Stimulated activated CD8-positive, alpha-beta memory T cell treated with anti-CD3 and anti-CD28 coated beads, Interleukin-2, amount 100 ng/mL, for 1 hour (primary cell): ENCODE measurements at places on chromosomes 6 and 20.

DNA sequence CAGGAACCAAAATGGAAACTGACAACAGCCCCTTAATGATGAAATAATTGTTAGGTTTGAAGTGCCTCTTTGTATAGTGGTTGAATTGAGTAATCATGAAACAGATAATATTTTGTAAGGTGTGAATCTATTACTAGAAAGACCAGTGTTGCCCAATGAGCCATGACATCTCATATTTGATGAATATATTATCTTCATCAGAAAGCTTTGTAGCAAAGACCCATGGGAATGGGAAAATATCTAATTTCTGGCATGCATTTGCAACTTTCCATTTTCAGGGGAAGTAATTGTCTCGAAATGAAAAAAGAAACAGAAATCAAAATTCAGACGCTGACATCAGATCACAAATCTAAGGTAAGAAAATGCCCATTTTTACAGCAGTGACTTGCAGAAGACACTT, 57.3 kb upstream of the LAMP5 start:
- no peak for DNase-seq

- DNase-seq = no peak
These were observed 45.1 kb upstream of the TBC1D7 start for GRCh38 chr6:13373488-13373886.

DNA sequence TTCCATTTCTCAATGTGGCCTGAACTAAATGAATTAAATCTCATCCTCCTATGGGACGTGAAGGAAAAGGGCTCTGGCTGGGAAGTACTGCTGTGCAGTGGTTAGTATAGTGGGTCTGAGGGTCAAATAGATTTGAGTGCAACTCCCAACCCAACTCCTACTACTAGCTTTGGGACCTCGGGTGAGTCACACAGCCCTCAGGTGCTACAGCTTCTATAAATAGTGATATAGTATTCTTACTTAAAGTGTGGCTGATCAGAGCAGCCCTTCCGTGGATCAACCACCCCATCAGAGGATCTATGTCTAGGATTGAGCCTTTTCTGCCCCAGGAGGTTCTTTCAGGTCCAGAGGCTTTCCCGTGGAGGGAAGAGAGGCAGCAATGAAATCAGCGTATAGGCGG, 904 bp upstream of the UST start:
- no peak for DNase-seq

GRCh38 chr6:87110636-87111035, 15.7 kb upstream of the CGA start:
- DNase-seq = no peak

- DNase-seq = no peak
These were observed 104.3 kb downstream of the ADGRG6 start for GRCh38 chr6:142406131-142406530.

- DNase-seq = no peak
These were observed 105.5 kb downstream of the HUS1B start for GRCh38 chr6:551405-551804.

DNA sequence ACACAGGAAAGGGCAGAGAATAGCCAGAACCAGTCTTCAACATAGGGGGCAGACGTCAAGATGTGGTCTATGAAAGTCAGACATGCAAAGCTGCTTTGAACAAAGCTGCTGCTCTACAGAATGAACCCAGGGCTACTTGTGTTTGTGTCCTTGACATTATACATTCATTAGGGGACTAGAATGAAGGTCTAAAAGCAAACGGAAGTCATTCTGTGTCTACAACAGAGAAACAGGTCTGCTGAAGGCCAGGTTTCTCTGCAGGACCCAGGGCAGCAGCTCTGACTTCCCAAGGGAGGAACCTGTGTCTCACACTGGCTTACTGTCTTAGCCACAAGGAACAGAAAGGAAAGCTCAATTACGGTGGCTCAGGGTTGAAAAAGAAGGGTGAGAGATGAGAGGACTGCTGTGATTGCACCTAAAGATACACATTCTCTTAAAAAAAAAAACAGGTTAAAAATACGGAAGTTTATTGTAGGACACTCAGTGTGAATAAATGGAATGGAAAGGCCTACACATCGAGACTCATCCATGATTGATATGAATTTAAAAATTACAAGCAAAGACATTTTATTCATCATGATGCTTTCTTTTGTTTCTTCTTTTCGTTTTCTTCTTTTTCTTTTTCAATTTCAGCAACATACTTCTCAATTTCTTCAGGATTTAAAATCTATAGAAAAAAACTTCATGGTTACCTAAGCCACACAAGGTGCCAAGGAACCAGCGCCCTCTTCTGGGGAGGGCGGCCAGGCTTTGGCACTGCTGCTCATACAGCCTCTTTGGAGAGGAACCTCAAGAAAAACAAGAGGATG, 6.7 kb downstream of the PSMA7 start:
- DNase-seq = peak; percentile 44

GRCh38 chr6:138509371-138509770, 10.1 kb upstream of the NHSL1 start:
- peak; percentile 1 for DNase-seq

- no peak for DNase-seq
These were observed 34.4 kb upstream of the PMEPA1 start for GRCh38 chr20:57744206-57744605.

DNA sequence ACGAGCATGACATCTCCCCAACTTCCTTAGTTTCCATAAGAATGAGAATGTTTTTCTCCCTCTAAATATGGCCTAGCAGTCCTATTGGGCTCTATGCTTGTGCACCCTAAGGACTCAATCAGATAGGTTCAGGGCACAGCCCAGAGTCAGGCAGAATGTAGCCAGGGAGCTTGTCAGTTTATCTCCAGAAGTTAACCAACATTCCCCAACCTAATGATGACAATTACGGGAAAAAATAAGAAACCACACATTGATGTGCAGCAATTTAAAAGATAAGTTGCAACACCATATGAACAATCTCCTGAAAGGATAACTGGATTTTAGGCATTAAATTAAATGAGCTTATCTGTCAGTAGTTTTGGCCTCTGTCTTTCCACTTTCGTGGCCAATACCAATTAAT, 71.1 kb downstream of the HDDC2 start:
- no peak for DNase-seq

DNA sequence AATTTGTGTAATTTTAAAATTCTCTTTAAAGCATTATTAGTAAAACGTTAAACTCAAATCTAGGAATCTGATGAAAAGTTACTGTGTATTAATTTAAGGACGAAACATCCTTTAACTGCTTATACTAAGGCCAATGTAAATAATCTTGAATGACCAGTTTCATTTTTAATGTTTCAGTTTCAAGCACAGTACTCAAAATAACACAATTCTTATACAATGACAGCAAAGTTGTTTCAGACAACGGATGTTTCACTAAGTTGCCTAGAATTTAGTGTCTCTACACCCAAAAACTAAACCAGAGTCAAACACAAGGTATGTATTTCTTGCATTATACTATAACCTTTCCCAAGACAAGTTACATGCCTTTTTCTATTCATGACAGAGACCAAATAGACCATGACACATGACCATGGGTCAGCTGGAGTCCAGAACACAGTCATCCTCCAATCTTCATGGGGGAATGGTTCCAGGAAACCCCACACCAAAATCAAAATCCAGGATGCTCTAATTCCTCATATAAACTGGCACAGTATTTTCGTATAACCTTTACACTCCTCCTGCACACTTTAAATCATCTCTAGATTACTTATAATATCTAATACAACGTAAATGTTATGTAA, 7.7 kb downstream of the PHIP start:
- no peak for DNase-seq

DNA sequence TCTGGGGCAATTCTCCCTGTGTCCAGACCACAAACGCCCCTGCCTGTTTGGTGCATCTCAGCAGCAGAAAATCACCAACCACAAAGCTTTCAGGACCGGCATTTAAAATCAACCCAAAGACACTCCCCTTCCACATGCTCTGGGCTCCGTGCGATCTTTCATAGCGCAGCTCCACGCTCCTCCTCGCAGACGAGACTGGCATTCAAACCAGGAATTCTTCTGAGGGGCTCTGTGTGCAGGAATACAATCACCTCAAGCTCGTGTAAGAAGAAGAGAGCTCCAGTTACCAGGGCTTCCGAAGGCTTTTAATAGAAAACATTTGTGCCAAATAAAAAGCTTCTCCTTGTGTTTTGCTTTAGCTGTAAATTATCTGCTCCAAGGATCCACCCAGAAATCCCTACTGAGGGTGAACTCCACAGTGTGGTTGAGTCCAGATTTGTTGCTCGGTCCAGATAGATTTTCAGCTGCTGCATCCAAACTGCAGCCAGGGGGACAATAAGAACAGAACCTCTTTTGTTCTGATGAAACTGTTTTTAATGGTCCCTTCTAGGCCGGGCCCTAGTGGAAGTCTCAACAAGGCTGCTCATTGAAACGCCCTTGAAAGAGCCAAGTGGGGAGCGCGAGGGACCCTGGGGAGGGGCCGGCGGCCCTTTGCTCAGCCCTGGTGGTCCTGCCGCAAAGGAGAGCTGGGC, 16.4 kb upstream of the BMP7 start:
- no peak for DNase-seq

- DNase-seq = no peak
These were observed 98.8 kb downstream of the CLVS2 start for GRCh38 chr6:123094795-123095194.

DNA sequence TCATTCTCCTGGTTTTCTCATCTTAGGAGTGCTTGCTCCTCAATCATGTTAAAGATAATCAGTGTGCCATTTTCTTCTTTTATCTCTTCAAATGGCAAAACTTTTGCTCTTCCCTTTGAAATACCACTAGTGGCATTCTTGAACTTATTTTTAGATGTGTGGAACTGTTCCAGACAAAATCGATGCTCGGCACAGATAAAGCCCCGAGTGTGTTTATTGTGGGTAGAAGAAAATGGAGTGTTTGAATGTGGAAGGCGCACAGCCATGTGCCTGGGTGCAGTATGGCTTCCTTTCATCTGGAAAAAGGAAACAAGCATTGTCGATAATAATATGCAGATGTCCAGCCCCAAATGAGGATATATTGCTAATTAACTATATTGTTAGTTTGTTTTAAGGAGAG, 42.4 kb downstream of the ISM1 start:
- DNase-seq = no peak

DNA sequence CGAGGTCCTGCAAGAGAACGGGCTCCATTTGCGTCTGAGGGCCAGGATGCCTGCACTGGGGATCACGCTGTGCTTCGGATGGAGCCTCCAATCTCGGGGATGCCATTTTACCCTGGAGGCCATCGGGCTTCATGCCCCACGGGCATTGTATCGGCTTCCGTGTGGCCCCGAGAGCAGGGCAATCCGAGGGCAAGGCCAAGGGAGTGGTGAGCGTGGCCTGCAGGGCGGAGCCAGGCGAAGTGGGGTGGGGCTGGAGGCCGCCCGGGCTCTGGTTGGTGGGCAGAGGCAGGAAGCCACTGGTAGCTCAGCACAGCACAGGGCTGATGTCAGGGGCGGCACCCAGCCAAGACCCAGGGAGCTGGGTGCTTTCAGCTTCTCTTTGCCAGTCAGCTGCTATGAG, 57.5 kb upstream of the BHLHE23 start:
- no peak for DNase-seq

DNA sequence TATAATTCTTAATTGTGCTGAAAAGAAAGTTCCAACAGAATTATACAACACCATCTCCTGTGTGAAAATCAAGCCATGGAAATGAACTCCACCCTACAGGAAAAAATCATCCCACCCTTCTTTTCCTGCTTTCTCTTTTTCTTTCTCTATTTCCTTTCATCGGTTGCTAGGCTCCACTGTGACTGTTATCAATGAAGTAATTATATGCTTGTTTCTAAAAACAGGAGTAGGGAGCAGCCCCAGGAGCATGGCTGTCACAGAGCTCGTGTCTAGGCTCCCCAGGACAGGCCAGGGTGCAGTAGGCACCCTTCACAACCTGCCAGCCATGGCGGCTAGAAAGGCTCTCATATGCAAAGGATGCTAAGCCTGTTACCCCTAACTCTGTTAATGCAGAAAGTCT, 13.0 kb downstream of the MPC1 start:
- no peak for DNase-seq

DNA sequence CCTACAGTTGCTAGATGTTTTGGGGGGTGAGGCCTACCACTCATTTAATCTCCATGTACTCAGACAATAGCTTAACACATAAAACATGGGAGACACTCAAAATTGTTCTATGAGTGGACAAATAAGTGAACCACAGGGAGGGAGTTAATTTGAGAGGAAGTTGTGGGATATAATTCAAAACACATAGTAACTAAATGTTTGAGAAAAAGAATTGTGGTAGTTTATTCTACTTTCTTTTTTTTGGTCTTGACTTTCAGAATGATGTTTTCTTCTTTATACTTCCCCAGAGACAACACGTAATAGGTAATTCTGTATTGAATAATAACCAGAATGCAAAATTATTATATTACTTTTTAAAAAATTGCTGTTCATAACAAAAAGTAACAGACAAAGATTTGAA, 453.8 kb downstream of the RFPL4B start:
- no peak for DNase-seq

GRCh38 chr20:44494681-44495080, 19.0 kb downstream of the TTPAL start:
- no peak for DNase-seq

DNA sequence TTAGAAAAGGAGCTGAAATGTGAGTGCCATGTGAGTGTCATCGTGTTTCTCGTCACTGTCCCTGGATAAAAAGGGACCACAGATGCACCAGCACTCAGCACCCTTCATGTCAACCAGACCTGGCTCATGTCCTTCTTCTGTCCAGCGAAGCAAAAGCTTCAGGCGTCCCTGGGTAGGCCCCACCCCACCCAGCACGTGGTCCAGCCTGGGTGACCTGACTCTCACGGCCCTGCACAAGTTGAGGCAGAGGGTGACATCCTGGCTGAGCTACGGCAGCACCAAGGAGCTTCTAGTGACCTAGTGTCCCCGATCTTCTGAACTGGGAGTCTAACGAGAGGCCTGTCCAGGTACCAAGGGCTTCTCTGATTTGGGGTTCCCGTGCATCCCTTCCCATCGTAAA, 37.8 kb downstream of the PSMG4 start:
- DNase-seq = no peak

DNA sequence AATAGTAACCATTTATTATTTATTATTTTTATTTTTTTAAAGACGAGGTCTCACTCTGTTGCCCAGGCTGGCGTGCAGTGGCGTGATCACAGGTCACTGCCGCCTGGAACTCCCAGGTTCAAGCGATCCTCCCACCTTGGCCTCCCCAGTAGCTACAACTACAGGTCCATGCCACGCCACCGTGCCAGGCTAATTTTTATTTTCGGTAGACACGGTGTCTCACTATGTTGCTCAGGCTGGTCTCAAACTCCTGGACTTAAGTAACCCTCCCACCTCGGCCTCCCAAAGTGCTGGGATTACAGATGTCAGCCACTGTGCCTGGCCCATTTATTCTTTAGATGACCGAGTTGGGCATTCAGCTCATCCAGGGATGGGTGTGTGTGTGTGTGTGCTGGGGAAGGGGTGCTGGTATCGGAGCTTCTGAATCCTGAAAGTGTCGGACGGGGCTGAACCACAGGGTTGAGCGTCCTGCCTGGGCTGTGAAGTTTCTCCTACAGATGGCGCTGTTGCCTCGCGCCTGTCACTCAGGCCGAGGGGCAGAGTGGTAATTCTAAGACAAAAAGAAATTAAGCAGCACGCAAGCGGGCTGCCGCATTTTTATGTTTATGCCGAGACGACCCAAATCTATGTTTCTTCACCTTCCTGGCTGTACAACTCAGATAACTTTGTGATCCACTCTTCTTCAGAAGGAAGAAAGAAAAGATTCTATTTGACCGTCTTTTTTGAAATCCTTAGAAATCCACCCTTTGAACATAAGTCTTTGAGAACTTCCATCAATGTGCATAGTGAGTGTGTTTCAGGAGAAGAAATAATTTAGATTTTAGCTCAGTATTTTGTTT, 252.8 kb downstream of the CDH26 start:
- peak; percentile 20 for DNase-seq

- DNase-seq = no peak
These were observed 108.6 kb upstream of the VGLL2 start for GRCh38 chr6:117156741-117157140.

- DNase-seq = no peak
These were observed 41.2 kb upstream of the BHLHE23 start for GRCh38 chr20:63047946-63048345.
